Right lobe of liver (tissue), 6 donors: ENCODE measurements at places on chromosomes 2 and 18.

DNA sequence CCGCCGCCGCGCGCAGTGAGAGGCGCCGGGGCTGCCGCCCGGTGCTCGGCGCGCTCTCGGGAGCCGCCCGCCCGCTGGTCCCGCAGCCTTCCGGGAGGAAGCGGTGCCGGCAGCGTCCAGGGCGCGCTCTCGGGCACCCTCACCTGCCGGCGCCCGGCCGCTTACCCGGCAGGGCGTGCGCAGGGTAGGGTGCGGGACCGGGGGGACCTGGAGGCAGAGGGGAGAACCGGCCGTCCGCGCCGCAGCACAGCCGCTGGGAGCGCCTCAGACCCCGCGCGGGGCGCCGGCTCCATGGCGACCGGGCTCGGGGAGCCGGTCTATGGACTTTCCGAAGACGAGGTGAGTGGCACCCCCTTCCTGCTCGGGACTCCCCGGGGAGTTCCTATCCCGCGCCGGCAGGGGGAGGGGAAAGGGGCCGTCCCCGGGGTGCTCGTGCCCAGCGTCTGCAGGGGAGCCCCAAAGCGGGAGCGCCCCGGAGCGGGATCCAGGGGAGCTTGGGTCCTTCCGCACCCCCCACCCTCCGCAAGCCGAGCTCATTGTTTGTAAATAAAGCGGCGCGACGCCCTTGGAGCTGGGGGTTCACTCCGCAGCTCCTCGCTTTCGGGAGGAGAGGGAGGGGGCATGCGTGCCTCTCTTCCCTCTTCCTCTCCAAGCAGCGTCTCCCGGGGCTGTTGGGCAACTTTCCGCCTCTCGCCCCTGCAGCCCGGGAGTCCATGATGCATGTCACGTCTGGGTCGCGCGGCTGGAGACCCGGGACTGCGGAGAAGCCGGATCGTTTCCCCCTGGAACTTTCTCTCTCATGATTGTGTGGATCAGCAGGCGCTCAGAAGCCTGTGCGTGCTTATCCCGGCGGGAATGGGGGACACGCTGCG lies 580 bp downstream of the NEDD4L start:
- peak; percentile 68 for DNase-seq

GRCh38 chr2:20381457-20381856 lies 30.8 kb upstream of the PUM2 start:
- DNase-seq, result peak; percentile 59

DNA sequence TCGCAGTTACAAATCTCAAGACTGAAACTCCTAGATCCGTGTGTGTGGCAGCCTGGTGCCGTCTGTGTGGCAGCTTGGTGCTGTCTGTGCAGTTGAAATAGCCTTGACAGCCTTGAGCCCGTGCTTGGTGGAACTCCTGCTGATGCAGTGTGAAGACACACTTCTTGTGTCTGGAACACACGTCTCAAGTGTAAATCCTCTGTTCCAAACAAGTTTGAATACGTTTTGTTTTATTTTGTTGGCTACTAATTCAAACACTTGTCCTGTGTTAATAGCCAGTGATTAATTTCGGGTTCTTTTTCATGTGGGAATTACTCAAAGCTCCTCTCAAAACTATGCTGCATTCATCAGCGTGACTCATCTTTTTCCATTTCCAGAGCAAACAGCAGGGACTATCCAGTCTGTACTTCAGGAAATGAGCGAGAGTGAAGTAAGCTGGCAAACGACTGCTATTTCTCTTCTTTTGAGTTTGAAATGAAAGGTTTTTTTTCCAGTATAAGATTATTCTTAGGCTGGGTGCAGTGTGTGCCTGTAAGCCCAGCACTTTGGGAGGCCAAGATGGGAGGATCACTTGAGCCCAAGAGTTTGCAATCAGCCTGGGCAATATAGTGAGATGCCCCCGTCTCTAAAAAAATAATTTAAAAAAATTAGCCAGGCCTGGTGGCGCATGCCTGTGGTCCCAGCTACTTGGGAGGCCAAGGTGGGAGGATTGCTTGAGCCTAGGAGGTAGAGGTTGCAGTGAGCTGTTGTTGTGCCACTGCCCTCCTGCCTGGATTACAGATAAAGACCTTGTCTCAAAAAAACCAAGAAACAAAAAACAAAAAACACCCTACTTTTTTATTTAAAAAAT lies 152.9 kb downstream of the SPP2 start:
- DNase-seq, result no peak

GRCh38 chr2:25431604-25432003 lies 89.9 kb upstream of the DNMT3A start:
- DNase-seq, result no peak

GRCh38 chr2:83378921-83379320 lies 1080.2 kb downstream of the SUCLG1 start:
- no peak for DNase-seq

- DNase-seq, result peak; percentile 70
Observed at GRCh38 chr2:227818675-227819397, 5.2 kb downstream of the CCL20 start.

DNA sequence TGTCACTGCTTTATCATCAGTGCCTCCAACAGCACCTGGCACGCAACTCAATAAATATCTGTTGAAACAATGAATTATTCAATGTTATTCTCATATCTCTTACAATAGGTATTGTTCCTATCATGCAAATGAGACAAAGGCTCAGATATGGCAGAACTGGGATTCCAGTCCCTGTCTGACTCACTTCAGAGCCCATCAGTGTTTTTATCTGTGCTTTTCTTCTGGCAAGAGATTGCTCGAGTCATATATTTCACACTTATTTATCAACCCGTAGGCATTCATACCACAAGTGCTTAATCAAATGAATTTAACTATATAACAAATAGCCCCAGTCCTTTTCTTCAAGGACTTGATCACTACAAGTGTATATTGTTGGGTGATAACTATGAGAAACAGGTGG lies 76.4 kb upstream of the TSPYL6 start:
- no peak for DNase-seq

DNA sequence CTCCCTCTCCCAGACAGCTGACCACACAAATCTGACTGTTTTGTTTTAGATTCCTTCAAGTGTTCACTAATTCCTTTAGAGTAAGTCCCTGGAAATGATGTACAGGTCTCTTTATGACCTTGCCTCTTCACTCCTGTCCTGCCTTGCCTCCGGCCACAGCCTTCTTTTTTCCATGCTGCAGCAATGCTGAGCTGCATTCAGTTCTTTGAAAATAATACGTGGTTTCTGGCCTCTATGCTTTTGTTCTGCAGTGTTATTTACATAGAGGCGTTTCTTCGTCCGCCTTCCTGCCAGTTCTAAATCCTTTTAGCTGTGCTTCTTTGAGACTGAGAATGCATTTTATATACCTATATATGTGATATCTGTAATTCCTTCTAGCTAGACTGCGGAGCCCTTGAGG lies 87.2 kb downstream of the PPP1R1C start:
- DNase-seq, result no peak

DNA sequence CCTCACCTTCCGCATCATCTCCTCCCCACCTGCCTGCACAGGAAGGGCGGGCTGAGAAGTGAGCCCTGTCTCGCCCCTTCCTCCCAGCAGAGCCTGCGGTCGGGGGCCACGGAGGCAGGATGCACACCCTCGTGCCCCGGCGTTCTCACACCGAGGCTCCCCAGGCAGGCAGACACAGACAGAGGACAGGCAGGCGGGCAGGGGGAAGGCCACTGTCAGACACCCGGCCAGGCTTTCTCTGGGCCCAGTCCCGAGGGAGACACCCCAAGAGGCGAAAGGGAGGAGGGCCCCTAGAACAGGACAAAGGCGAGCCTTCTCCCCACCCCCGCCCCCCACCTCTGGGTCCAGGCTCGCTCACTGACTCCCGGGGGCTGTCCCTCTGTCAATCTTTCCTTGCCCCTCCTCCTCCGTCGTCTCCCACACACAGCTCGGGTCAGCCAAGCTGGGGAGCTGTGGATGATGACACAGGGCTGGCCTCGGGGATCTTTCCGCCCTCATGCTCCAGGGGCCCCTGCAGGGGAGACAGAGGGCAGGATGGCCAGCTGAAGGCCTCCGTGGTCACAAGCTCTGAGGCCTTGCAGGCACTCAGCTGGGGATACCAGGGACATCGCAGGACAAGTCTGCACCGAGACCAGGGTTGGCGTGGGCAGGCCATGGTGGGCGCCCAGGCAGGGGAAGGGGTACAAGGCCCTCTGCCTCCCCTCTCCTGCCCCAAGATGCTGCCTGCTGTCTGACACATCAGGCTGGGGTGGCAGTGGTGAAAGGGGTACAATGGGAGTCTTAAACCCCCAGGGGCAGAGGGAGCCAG lies 24.9 kb downstream of the BIN1 start:
- DNase-seq, result no peak

- DNase-seq, result no peak
Observed at GRCh38 chr2:24618144-24618543, 127.1 kb downstream of the NCOA1 start.

- no peak for DNase-seq
Observed at GRCh38 chr2:171531291-171531690, 9.0 kb downstream of the CYBRD1 start.

- no peak for DNase-seq
Observed at GRCh38 chr2:111982822-111983221, 72.2 kb upstream of the TMEM87B start.

DNA sequence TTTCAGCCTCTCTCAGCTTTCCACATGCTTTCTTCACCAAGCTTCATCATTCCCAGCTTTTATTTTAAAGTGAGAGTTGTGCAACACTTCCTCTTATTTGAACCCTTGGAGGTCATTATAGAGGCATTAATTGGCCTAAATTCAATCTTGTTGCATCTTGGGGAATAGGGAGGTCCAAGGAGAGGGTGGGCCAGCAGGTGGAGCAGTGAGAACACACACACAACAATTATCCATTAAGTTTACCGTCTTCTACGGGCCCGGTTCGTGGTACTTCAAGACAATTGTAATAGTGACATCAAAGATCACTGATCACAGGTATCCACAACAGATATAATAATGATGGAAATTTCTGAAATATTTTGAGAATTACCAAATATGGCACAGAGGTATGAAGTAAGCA lies 457.2 kb upstream of the SMIM21 start:
- no peak for DNase-seq

DNA sequence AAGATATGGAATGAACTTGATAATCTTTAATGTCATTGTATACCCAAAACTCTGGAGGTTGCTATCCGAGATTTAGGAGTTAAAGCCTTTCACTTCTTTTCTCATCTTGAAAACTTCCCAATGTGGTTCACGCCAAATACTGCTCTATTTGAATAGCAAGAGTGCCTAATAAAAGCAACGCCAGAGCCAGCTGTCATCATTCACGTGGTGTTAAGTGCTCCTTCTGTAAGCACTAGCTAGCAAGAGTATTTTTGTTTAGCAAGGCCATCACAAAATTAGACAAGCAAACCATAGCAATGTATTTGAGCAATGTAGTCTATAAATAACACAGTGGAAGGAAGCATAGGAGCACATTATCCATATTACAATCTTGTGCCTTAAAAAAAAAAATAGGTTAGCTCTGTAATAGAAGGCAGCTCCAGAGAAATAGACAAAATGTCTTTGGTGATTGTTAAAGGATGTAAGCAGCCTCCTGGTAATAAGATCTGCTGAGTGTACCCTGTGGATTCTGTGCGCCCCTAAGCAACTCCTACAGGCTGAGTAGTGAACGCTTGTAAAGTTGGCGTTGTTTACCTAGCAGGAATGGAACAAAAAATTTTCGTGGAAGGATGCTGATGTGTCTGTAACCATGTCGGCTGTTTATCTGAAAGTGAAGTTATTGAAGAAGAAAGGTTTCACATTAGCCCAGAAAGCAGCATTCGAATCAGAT lies 518.0 kb downstream of the CNTNAP5 start:
- DNase-seq, result no peak

GRCh38 chr18:9280849-9281248 lies 53.7 kb upstream of the TWSG1 start:
- DNase-seq, result no peak

- DNase-seq, result no peak
Observed at GRCh38 chr2:190404487-190404886, 3.7 kb upstream of the MFSD6 start.

GRCh38 chr2:419687-420317 lies 131.9 kb upstream of the ALKAL2 start:
- no peak for DNase-seq

GRCh38 chr2:143955401-143956065 lies 564.4 kb downstream of the ZEB2 start:
- no peak for DNase-seq

DNA sequence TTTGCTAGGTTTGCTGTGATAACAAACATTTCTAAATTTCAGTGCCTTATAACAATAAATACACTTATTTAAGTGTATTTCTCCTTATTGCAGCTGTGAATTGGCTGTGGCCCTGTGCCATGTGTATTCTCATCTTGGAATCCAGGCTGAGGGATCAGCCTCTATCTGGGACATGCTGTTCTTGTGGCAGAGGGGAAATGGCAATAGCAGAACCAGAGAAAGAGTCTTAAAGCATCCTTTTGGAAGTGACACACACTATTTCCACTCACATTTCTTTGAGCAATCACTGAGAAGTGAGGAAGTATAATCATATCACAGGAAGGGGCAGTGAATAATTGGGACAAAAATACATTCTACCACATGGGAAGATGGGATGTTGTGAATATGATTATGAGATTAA lies 66.2 kb upstream of the PROKR1 start:
- no peak for DNase-seq
